ENCODE measurements at places on chromosomes 6 and 20.

DNA sequence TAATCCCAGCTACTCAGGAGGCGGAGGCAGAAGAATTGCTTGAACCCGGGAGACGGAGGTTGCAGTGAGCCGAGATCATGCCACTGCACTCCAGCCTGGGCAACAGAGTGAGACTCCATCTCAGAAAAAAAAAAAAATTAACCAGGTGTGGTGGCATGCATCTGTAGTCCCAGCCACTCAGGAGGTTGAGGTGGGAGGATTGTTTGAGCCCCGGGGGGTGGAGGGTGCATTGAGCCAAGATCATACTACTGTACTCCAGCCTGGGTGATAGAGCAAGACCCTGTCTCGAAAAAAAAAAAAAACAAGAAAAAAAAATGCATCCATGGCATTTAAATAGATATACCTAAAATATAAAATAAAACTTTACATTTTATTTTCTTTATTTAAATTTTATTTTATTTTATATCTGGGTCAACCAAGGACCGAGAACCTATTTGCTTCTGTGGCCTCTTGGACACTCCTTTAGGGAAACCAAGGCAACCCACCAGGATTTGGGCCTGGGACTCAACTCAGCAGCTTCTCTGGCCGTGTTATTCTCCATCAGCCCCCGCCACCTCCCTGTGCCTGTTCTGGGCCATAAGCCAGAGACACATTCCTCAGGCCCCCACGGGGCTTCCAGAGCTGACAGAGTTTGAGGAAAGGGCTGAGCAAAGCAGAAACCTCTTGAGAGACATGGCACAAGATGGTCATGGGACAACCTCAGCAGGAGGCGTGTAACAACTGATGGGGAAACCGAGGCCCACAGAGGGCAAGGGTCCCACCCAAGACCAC lies 6.2 kb downstream of the SNTA1 start:
- DNase-seq: no peak

DNA sequence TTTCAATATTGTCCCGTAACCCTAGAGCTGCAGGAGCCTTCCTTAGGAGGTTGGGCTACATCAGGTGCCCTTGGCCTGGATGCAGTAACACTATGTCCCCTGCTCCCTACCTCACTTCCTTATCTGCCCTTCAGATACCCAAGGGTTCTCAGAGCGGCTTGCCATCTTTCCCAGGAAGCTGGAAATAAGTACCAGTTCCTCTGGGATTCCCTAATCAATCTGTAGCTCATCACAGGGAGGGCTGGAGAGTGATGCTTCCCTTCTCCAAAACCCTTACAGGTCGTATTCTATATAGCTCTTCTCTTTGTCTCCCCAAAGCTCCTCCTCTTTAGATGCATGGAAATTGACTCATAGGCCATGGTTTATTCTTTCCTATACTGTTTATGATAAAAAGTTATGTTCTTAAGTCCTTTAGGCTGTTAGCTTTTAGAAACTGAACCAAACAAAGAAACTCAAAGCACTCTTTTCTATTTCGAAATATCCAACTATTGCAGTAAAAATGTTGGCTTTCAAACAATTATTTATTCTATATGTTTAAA lies 4.2 kb downstream of the MYCT1 start:
- no peak for DNase-seq

DNA sequence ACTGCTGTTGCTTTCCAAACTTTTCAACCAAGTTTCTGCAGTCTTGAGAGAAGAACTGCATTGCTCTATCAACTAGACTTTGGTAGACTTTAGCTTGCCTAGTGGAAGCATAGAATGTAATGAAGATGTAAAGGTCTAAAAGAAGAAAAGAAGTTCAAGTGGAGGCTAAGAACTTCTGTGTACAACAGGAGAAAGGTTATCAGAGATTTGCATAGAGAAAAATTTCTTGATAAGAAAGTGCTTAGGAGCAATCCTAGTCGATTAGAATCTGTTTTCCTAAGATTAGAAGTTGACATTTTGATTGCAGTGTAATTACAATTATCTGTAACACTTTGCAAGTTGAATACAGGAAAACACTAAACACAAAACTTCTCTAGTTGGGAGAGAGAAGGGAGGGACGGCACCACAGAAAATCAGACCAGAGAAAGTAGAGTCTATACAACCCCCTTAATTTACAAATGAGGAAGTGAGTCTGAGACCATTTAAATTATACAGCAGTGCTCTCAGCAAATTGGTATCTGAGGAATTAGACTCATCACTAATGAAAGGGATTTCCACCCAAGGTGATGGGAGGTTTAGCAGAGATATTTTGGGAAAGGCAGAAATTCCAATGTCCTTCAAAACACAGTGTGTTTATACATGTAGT lies 194.3 kb upstream of the MARCKS start:
- DNase-seq: no peak

DNA sequence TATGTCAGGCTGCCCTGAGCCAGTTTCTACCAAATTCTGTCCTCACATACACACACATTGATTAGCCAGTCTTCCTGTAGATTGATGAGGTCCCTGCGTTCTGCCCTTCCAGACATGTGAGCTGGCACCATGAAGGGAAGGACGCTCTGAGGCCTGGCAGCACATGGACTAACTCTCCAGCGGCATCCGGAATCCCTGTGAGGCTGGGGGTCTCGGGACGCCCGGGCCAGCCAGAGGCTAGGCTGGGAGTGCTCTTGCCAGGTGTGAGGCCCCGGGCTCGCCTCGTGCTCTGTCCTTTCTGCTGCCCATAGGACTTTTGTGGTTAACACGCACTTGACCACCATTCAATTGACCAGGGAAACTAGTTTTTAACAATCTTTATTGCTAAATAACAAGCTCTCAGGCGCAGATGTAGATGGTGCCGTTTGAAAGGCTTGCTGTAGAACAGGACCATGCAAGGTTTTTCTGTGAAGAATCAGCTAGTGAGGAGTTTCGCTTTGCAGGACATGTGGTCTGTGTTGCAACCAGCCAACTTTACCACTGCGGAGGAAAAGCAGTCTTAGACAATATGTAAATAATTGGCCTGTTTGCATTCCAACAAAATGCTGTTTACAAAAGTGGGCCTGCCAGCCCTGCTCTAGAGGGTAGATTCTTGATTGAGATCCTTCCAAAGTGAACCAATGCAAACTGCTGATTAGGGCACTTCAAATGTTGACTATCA lies 29.3 kb downstream of the FOXF2 start:
- no peak for DNase-seq

DNA sequence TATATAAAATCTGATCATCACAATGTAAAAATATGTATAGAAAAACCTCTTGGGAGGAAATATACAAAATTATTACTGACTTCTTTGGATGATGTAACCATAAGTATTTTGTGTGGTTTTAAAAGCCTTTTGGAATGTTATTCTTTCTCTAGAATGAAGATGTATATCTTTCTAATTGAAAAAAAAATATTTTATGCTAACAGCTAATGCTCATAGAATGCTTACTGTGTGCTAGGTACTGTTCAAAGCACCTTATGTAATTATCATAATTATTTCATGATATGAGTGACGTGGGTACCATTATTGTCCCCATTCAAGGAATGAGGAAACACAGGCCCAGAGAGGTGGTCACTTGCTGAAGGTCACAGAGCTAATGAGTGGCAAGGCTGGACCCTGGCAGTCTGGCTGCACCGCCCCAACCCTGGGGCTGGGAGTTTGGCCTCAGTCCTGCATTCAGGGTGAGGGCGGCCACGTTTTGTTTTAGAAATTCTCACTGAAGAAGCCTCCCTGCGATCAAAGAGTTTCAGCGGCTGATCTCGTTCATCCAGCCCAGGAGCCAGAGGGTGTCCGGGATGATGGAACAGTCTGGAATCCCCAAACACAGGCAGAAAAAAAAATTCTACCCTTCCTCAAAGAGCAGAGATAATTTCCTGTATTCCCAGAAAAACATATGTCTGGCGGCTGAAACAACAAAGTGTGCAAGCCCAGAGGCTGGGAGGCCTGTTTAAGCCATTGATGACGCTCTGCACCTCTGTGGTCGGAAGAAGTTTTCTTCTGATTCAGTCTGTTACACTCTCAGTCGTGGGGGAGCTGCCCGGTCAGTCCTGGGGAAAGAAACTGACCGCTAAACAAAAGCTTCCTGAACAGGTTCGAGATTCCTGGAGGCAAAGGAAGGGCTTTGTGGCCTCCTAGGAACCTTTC lies 37.3 kb downstream of the TFEB start:
- DNase-seq: no peak

GRCh38 chr6:21436625-21437024 lies 156.9 kb upstream of the SOX4 start:
- no peak for DNase-seq

GRCh38 chr6:80523531-80523997 lies 417.1 kb downstream of the BCKDHB start:
- peak; percentile 67 for DNase-seq

All from Right ventricle myocardium inferior (tissue), 1 donor.